Fibroblast of skin of right biceps (primary cell): ENCODE measurements at places on chromosomes 16 and 17.

GRCh38 chr17:62592341-62593099 is 35.0 kb upstream of the MRC2 start:
- no peak for DNase-seq

DNA sequence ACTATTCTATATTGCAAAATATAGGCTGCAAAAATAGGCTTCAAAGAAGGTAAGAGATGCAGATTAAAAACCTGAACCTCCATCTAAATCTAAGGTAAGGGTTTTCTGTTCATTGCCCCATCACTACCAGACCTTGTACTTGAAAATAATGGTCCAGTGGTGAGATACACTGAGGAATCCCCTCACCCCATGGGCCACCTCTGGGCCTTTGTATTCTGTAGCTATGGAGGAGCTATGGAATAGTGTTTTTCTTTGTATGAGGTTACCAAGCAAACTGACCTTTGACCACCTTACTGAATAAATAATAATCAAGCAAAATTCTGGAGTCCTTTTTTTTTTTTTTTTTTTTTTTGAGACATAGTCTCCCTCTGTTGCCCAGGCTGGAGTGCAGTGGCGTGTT is 4.8 kb upstream of the UBE2Z start:
- no peak for DNase-seq

DNA sequence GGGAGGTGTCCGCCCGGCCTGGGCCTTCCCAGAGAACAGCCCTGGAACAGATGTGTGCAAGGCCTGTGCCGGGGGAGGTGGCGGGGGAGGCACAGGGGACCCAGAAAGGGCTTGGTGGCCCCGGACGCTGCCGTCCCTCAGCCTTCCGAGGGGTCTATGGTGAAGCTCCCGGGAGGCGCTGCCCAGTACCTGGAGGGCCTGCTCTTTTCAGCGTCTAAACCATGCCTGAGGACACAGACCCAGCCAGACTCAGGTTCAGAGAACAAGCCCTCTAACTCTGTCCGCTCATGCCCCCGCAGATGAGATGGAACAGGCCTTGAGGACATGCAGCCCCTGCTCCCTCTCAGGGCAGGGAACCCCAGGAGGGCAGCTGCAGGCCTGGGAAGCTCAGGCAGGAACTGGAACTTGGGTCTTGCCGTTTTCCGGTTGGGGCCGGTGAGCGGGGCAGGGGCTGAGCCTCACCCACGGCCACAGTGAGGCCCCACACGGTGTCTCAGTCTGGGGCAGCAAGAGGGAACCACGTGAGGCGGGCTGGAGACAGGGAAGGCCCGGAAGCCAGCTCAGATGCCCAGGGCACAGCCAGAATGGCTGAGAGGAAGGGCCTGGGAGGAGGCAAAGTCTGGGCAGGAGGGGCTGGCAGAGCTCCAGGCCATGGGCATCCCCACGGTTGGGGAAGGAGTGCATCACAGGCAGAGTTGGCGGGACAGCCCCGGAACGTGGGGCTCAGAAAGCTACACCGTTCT is 12.5 kb downstream of the SLC16A3 start:
- peak; percentile 53 for DNase-seq

DNA sequence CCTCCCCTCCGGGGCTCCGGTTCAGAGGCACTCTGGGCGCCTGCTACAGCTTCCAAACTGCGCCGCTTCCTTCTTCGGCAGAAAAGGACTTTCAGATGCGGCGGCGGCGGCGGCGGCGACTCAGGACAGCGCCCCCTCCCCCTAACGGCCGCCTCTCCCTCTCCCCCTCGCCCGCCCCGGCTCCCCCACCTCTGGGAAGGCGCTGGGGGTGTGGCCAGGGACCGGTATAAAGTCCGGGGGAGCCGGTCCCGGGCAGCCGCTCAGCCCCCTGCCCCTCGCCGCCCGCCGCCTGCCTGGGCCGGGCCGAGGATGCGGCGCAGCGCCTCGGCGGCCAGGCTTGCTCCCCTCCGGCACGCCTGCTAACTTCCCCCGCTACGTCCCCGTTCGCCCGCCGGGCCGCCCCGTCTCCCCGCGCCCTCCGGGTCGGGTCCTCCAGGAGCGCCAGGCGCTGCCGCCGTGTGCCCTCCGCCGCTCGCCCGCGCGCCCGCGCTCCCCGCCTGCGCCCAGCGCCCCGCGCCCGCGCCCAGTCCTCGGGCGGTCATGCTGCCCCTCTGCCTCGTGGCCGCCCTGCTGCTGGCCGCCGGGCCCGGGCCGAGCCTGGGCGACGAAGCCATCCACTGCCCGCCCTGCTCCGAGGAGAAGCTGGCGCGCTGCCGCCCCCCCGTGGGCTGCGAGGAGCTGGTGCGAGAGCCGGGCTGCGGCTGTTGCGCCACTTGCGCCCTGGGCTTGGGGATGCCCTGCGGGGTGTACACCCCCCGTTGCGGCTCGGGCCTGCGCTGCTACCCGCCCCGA is at the start of gene IGFBP4:
TSS of gene IGFBP4 (plus strand) at position 255 of the 792 bp plus-strand sequence. CDS start at position 541, 286 bp downstream.
- peak; percentile 82 for DNase-seq

DNA sequence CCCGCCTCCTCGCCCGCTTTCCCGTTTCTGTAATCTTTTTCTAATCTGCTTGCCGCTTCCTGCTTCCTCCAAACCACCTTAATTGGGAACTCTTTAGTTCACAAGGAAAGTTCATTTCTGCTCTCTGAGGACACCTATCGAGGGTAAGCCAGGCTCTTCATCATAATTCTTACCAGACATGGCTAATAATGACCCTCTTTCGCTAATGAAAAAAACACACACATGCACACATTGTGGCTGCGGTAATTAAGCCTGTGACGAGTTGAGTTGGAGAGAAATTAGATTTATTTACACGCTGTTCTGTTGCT is 100.6 kb downstream of the ZNF423 start:
- peak; percentile 62 for DNase-seq

- no peak for DNase-seq
Observed at GRCh38 chr17:17703140-17703919, 22.1 kb downstream of the RAI1 start.
